ENCODE measurements at places on chromosomes 5 and 9. TPM values are rescaled to one million over a fixed set of nuclear protein-coding genes. Genes with fewer than 3 reads are reported as not detected.

DNA sequence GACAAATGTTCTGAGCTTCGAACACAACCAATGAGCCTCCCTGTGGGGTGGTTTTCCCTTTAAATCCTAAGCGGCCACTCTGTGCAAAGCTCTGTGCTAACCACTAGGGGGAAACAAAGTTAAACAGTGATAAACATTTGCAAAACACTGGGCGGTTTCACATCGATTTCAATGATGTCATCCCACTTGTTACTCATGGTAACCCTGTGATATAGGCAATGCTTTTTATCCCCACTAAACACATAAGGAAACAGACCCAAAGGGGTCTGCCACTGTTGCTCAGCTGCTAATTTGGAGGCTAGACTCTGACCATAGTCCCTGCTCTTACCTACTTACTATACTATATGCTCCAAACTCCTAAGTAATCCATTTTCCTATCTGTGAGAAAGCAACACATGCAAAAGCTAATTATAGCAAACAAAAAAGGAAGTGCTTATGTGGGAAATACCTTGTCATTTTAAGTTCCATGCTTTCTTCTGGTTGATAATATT, 57.3 kb downstream of the PTPN3 start:
- peak; percentile 54 for DNase-seq

- no peak for DNase-seq
Measured at GRCh38 chr5:60354311-60354710, 345.7 kb downstream of the DEPDC1B start.

DNA sequence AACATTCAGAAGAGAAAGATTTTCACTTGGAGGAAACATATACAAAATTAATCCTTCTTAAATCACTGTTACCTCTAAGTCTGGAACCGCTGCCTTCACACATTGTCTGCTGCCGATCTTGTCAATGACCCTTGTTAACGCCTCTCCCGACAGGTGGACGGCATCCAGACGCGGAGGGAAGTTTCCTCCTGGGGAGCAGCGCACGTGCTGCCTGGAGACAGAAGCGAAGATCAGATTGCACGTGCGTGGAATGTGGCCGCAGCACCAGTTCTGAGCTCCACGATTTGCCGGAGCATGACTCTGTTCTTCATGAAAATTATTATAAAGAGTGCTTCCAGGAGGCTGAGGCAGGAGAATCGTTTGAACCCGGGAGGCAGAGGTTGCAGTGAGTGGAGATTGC, 183.6 kb upstream of the IRX4 start:
- no peak for DNase-seq

DNA sequence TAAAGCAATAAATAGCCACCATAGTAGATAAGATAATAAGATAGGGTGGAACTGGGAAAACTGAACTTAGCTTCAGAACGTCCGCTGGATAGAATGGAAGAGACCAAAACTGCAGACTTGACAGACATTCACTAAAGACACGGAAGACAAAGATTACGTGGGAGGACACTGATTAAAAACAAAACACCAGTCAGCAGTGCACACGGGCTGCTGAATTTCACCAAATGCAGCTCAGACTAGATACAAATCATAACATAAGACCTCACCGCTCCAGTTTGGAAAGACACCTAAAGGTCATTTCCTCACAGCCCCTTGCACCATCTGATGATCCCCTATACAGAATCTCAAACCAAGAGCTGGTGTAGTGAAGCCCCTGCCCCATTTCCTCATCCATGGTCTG, 2.9 kb upstream of the OR2Y1 start:
- no peak for DNase-seq

GRCh38 chr5:43997647-43998272, 391.5 kb downstream of the FGF10 start:
- no peak for DNase-seq

GRCh38 chr5:112635771-112636731, 101.6 kb upstream of the APC start:
- no peak for DNase-seq

- no peak for DNase-seq
Measured at GRCh38 chr9:106961623-106962022, 98.7 kb downstream of the ZNF462 start.

TPM2 gene
- total RNA-seq = 823 TPM

OTULINL gene
- total RNA-seq = 0.58 TPM

RRAGA gene
- 5.9 TPM for total RNA-seq
